Glomerular endothelial cell (primary cell): ENCODE measurements at places on chromosomes 12 and 14. TPM values are rescaled to one million over a fixed set of nuclear protein-coding genes. Genes with fewer than 3 reads are reported as not detected.
A peak's percentile ranks its signal among the peaks of the same experiment; 100 is the strongest.

PZP gene
- 0.24 and 0.70 TPM in 2 replicates for total RNA-seq

AKT1 gene
- total RNA-seq, result 128 and 143 TPM in 2 replicates

LALBA gene
- total RNA-seq, result not detected in 2 replicates

ASB2 gene
- 0.35 and 0.58 TPM in 2 replicates for total RNA-seq

KRT72 gene
- not detected in 2 replicates for total RNA-seq

ENO2 gene
- 18.1 and 18.4 TPM in 2 replicates for total RNA-seq

MOAP1 gene
- 18.4 and 19.5 TPM in 2 replicates for total RNA-seq

OR6C2 gene
- not detected in 2 replicates for total RNA-seq

ATG2B gene
- 13.9 and 14.0 TPM in 2 replicates for total RNA-seq

MYF5 gene
- not detected in 2 replicates for total RNA-seq

ITFG2 gene
- total RNA-seq, result 15.4 and 20.1 TPM in 2 replicates

CLEC14A gene
- total RNA-seq, result 318 and 389 TPM in 2 replicates

MORN3 gene
- 0.73 and 0.88 TPM in 2 replicates for total RNA-seq

METTL17 gene
- total RNA-seq, result 47.3 and 62.2 TPM in 2 replicates

TBX3 gene
- total RNA-seq, result 6.8 and 6.9 TPM in 2 replicates

- no peak for DNase-seq
These were observed 74.4 kb upstream of the GALNT9 start for GRCh38 chr12:132403636-132404434.

- no peak for DNase-seq
These were observed 69.2 kb downstream of the NTN4 start for GRCh38 chr12:95721320-95721719.

DNA sequence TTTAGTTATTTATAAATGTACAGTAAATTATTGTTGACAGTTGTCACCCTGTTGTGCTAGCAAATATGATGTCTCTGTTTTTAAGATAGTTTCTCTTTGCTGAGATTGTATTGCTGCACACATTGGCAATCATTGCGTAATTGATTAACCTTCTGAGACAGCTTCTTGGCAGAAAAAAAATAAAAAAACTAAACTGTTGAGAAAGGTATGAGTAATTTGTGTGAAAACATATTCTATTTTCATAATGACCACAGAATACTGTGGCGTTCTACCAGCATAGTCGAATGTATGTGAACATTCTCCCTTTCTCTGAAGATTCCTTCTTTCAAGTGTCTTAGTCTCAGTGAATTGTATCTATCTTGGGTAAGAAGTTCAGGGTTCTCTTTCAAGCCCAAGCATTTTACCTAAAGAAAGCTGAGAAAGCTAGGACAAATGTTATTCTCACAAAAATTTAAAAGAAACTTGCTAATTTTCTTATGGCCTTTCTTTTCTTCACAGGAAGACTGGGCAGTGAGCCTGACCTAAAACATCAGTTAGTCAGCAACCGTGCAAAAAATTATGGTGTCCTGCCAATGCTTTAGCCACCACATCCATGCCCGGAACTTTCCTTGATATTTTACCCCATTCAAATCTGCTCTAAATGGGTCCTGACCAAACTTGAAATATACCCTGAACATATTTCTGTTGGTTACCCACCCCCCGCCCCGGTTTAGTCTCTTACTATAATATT, 69.0 kb upstream of the REP15 start:
- DNase-seq, result no peak

GRCh38 chr14:57845802-57846531, 19.9 kb downstream of the SLC35F4 start:
- DNase-seq, result no peak

GRCh38 chr14:24162093-24162492, 1.0 kb downstream of the IRF9 start:
- DNase-seq, result no peak

DNA sequence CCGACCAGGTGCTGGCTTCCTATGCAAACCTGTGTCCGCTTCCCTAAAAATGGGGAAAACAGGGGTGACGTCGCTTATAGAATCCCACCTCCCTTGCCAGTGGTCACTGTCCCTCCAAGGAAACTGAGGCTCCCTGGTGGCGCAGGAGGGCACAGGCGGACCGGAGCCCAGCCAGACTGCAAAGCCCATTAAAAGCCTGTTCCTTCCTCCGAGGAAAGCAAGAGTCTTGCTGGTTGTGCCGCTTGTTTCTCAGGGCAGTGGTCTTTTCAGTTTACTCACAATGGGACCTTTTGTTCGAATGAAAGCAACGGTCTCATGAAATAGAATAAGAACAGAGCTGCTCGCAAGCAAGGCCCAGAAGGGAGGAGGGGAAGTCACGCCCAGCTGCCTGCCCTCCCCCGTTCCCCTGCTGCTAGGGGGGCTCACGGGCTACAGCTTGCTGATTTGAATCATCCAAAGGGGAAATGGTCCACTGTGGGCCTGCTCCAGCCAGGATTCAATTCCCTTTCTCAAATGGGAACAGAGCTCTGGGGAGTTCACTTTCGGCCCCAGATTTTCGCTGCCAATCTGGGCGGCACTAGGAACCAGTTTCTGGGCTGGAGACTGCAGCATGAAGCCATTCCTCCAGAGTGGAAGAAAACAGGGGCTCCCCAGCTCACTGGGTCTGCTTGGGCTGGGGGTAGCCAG, 4.6 kb upstream of the SELPLG start:
- DNase-seq, result no peak

DNA sequence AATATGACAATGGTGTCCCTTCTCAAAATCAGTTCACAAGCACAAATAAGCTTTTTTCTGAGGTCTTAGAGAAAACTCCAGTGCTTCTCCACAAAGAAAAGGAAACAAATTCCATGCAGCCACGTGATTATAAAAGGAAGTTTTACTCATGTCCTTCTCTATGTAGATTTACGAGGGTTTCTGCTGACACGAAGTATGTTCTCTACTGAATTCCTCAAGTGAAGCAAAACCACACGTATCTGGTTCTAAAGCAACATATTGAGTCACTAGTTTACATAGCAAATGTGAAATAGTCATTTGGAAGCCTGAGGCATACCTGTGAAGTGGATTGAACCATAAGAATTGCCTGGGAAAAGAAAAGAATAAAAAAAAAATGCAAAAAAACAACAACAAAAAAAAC, 31.9 kb downstream of the BMP4 start:
- peak; percentile 81 for DNase-seq

DNA sequence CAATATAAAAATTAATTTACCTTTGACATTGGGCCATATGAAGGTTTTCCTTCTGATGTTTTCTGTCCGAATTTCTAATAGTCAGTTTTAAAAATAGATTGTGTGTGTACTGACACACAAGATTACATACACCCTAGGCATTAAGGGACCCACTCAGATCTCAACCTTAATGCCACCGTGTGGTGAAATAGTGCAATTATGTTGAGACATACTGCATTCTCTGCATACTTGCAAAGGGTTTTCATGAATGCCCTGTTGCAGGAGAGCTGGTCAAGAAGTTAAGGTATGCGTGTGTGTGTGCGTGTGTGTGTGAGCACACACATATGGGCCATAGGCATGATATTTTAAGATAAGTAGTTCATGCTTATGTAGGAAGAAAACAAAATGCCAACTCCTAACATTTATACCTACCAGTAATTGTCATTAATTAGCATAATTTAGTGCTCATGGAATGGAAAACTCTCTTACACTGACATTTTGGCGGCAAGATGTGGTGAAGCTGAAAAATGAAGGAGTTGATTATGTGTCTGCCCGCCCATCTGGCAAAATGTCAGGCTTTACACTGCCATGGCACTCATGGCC, 58.8 kb downstream of the PIK3C2G start:
- DNase-seq, result peak; percentile 4

DNA sequence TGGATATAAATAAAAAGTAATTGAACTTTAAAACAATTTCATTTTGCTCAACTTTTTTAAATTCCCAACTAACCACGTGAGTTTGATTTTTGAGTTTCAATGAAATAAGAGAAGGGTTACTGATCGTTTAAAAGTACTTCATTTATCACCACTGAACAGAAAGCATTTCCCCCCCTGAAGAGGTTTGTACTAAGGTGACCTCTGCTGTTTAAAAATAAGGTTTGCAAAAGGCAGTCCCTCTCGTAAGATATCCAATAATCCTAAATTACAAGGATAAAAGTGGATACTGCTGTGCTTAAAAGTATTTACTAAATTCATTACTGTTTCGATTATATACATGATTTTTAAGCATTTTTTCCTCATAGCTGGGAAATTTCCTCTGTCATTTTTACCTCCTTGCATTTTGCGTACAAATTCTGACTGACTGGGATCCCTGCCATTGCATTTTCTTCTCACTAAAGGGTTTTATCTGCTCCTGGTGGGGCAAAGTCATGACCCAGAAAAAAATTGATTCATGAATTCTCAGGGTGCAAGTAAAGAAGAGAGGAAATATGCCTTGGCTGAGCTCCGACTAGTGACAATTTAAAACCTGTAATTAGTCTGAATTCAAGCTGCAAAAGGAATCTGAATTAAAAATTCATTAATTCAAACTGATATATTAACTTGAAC, 463.8 kb downstream of the PRKD1 start:
- DNase-seq, result no peak

GRCh38 chr12:11981121-11981733, 89.5 kb upstream of the BCL2L14 start:
- DNase-seq, result no peak

DNA sequence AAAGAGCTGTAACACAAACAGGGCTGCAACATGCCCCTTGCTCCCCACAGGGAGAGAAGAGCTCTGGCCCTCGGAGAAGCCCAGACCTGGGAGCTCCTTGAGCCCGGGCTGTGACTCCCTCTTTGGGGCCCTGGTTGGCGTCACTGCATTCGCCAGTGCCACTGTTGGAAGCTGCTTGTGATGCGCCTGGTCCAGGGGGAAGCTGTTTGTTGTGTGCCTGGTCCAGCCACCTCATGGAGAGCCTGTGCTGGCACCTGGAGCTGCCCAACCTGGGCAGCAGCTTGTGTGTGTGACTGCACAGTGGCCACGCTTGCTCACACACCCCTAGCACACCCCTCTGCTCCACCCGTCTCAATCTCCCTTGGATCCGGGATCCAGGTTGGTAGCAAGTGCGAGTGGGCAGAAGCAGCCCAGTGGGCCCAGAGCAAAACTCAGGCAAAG, 49.5 kb downstream of the A2M start:
- DNase-seq, result no peak

- no peak for DNase-seq
These were observed 50.7 kb upstream of the KCNC2 start for GRCh38 chr12:75260316-75260715.

DNA sequence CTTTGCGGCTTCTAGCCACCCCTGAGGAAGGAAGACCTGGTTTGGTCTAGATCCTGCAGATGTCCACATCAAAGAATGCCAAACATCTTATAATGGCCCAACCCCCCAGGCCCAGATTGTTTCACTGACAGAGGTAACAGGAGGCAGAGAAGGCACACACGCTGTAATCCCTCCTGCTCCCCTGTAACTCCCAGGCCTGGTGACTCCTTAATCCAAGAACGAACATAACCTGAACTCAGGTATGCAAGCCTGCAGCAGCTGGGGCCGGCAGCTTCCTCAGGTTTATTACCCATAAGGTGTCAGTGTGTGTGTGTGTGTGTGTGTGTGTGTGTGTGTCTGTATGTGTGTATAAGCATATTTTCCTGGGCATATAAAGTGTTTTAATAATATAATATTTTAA, 52.7 kb downstream of the ERH start:
- DNase-seq, result no peak

DNA sequence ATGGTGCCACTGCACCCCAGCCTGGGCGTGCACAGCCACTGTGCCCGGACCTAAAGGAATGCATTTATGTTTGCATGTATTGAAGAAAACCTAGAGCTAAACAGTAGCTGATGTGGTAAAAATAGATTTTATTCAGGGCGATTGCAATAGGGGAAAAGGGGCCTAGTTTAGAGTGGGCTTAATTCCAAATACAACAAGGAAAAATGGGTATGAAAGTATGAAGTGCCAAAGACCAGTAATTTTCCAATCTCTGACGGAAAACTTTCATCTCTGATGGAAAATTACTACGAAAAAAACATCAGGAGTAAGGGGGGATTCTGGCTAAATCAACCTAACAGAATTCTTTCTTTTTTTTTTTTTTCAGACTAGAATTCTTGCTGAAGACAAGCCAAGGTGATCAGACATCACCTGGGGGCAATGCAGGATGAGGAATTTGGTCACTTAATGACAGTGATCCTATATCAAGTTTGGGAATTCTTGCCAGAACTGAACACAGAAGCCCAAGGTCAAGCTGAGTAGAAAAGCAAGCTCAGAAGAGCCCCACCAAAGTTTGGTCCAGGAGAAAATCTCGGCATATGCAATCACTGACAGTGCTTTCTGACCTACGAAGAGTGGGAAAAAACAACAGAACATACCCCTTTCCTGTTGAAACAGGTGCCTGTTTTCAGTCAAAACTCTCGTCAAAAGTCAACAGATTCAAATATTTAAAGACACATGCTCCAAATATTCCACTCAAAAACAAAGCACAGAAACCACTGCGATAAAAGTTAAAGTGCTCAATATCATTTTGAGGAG, 13.7 kb upstream of the APOBEC1 start:
- DNase-seq, result no peak

GRCh38 chr12:123828854-123829547, 66.9 kb downstream of the DNAH10 start:
- DNase-seq, result no peak

DNA sequence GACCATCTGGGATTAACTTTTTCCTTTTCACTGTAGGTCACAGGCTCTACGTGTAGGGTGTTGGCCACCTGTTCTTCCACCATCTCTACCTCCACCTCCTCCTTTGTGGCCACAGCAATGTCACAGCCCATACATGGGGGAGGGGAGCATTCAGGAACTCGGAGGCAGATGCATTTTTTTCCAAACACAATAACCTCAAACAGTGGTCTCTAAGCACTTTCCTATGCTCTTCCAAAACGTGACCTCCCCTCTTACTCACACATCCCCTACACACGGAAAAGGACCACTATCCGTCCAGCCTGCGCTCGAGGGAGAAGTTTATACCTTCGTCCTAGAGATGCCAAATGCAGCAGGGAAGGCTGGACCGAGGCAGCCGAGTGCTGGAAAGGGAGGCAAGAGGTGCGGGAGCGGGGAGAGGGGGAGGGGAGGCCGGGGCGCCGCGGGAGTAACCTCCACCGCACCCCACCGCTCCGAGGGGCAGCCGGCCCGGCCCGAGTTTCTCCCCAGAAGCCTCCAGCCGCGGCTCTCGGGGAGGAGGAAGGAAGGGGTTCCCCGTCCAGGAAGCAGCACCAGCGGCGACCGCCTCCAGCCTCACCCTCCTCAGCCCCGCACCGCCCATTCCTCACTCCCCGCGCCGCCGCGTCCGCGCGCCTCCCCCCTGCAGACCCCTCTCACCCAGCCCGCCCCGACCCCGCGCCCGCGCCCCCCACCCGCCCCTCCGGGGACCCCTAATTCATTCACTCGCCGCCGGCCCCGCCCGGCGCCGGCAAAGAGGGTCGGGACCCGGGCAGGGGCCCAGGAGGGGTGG, 594 bp downstream of the KRAS start:
- no peak for DNase-seq

GRCh38 chr12:69529021-69529420, 56.2 kb upstream of the CCT2 start:
- no peak for DNase-seq

- no peak for DNase-seq
These were observed 64.2 kb upstream of the OVCH1 start for GRCh38 chr12:29561664-29562071.

- DNase-seq, result no peak
These were observed 220.6 kb upstream of the TMEM260 start for GRCh38 chr14:56358851-56359614.

- DNase-seq, result no peak
These were observed 9.4 kb downstream of the DEGS2 start for GRCh38 chr14:100149851-100150611.

- no peak for DNase-seq
These were observed 90.7 kb upstream of the PTPRR start for GRCh38 chr12:71011261-71011660.
